Panc1 (cell line): ENCODE measurements at places on chromosomes 6 and 20.

GRCh38 chr6:31723245-31723979 lies at the start of gene MPIG6B:
Gene MPIG6B (plus strand): TSS chr6:31723373. CDS start chr6:31723384, 11 bp downstream.
- DNase-seq, result no peak

DNA sequence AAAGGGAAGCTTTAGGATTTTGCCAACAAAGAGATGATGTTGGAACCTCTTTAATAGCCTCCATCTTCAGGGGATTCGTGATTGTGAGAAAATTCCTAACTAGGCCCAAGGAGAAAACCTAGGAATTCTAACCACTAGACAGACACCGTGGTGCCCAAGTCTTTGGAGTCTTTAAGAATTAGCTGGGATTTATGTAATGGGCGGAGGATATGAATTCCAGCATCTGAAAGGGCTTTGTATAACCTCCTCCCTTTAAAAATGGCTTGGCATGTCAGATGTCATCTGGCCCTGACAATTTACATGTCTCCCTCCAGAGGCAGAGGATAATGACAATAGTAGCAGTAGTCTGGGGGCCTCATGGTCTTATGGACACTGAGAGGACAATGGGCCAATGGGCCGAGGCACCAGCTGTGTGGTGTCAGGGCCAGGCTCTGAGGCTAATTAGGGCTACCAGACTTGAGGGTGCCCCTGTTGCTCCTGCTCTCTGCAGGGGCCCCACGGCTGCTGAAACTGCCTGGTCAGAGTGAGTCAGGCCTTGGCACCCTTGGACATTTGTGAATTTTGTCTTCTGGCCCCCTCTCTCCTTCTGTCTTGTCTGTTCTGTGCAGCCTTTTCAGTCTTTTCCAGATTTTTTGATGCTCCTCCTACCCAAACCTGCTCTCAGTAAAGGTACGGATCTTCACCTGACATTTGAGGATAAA lies 113.9 kb downstream of the EDN1 start:
- no peak for DNase-seq

GRCh38 chr20:5675103-5676091 lies 74.8 kb upstream of the SHLD1 start:
- DNase-seq, result no peak

DNA sequence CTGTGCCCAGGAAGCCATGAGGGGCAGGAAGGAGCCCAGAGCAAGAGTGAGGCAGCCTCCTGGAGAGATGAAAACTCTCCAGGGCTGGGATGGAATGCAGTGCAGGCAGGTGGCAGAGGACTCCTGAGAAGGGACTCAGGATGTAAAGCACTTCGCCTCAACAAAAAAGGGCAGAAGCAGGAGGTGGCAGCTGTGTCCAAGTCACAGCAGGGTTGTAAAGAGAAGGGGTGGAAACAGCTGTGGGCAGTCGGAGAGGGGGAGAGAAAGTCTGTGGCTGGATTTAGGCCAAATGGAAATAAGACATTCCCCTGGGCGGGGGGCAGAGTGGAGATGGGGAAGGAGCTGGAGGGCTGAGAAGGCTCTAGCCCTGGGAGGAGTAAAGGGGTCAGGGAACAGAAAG lies 34.9 kb downstream of the CYP21A2 start:
- DNase-seq, result no peak

DNA sequence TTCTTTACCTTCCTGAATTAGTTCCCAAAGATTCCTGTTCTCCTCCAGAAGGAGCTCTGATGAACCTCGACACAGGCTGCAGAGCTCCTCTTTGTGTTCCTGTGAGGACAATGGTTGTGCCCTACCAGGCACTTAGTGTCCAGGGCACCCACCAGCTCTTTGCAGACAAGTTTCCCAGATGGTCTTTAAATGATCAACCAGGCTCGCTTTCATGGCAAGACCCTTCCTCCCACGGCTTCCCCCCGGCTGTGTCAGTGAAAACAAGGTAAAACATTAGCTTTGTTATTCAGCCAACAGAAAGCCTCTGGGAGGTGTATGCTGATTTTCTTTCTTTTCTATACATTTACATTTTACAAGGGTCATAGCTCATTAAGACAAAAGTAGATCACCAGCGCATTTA lies 32.3 kb upstream of the CNKSR3 start:
- no peak for DNase-seq

DNA sequence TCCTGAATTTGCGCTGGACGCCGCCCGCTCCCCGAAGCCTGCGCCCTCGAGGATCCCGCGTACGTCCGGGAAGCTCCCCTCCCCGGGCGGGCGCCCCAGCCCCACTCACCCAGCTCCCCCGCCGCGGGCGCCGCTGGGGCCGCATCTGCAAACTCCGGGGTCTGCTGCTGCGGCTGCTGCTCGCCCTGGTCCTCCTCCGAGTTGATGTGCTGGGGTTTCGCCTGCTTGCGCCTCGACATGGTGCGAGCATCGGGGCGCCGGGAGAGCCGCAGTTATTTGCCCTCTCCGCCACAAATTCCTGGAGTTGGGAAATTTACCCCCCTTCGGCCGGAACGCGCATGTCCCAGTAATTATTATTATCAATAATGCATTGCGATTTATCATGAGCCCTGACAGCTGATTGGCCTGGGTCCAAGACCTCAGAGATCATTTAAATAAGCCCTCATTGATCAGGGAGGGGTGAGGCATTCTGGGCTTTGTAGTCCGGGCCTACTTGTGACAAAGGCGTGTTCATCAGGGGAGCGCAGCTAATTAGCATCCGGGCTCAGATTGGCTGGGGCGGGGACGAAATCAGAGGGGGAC lies at the start of gene SALL4:
SALL4 (minus strand) TSS at position 352 of the 582 bp plus-strand sequence; CDS start at position 239, 113 bp downstream.
- DNase-seq, result no peak

- DNase-seq, result no peak
These were observed 209.4 kb downstream of the CDH4 start for GRCh38 chr20:61461461-61461860.

DNA sequence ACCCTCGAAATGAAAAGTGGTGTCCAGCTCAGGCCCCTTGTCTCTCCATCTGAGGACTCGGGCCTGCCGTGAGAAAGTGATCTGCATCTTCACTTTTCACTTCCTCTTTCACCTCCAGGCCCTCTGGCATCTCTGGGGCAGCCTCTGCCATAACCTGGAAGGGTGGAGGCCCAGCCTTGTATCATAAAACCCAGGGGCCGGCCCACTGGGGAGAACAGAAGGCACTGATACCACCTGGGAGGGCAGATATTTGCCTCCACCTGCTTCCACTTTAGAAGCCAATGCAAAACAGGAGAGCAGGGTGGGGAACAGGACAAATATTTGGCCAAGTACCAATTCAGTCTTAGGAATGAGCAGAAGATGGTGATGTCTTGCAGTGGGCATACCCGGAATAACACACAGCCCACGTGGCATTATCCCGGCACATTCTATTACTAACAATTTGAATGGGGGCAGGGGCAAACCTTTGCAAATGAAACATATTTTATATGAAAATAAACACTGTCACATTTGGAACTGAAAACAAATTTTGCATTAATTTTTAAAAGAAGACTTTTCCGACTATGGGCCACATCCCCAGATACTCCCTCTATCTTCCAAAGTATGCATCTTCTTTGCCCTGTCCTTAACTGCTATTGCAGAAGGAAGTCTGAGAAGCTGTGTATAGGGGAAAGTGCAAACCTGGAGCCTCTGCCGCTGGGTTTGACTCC lies 69.2 kb upstream of the TBC1D7 start:
- DNase-seq, result no peak

DNA sequence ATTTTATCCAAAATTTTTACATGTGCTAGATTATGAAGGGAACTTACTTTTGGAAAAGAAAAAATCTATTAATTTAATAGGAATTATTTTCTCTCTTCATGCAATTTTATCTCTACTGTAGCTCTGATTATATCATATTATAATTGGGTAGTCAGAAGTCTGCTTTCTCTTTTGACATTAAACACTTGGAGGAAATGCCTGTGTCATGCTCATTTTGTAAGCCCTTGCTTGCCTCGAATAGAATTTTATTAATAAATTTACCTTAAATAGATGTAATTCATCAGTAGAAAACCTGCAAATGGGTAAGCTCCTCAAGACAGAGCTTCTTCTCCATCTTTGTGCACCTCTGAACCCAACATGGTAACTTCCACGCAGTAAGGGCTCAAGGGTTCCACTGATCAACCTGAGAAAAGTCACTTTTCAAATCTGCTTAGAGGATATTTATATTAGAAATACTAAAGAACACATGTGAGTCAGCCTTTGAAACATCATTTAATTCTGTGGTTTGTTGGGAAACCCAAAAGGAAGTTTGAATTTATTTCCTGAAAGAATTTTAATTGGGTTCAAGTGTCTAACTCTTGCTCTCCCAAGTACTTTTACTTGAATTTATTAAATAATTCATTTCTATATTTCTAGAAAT lies 266.0 kb downstream of the ALDH8A1 start:
- no peak for DNase-seq

DNA sequence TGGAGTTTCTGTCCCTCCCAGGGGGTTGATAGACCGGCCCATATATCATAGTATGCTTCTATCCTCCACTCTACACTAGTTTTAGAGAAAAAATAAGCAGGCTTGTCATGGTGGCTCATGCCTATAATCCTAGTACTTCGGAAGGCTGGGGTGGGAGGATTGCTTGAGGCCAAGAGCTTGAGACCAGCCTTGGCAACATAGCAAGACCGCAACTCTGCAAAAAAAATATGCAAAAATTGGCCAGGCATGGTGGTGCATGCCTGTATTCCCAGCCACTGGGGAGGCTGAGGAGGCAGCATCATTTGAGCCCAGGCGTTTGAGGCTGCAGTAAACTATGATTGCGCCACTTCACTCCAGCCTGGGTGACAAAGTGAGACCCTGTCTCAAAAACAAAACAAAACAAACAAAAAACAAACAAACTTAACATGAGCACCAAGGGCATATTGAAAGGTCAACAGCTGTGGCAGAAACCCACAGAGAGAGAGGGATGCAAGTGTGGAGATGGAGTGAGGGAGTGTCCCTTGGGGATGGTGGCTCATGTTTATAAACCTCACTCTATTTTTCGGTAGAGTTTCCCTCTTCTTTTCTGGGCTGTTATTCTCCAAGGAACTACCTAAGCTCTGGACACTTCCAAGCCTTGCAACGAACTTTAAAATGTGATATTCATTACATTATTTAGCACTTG lies 24.1 kb downstream of the SLC24A3 start:
- no peak for DNase-seq

- no peak for DNase-seq
These were observed 37.1 kb downstream of the SLC17A1 start for GRCh38 chr6:25794784-25795183.

- DNase-seq, result no peak
These were observed 7.0 kb upstream of the RIN2 start for GRCh38 chr20:19750907-19751636.

DNA sequence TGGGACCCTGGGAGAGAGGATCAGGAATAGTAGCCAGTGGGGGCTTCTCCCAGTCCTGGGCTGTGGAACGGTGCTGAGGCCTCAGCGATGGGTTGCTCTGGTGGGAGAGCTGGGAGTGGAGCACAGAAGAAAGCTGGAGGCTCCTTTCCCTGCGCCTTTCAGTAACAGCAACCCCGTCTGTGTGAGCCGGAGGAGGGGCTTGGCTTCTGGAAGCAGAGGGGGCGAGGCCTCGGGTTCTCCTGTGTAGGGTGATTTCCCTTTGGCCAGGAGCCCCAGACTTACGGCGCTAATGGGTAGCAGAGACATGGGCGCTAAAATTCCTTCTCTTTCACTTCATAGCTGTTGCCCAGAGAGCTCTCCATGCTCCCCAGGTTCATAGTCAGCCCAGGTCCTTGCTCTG lies 55.0 kb downstream of the DAAM2 start:
- DNase-seq, result no peak

- no peak for DNase-seq
These were observed 5.3 kb upstream of the NKX2-2 start for GRCh38 chr20:21519136-21519584.

DNA sequence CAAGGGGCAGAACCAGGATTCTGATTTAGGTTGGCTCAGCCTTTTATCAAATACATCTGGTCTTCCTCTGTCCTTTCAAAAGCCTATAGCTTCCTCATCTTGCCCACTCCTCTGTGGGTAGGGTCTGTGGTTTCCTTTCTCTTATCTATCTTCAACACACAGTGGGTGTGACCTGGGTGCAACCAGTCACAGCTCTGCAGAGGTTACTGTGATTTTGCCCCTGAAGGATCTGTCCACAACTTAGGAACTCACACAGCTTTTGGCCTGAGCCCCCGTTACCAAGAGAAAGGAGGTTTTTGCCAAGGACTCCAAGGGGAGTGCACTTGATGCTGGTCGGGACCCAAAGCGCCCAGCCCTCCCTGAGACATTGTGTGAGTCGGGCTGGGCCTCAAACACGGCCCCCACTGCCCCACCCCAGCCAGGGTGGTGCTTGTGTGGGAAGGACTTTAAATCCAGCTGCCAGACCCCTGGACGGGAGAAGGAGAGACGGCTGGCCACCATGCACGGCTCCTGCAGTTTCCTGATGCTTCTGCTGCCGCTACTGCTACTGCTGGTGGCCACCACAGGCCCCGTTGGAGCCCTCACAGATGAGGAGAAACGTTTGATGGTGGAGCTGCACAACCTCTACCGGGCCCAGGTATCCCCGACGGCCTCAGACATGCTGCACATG lies at the start of gene PI16:
PI16 (plus strand) TSS at position 477 of the 670 bp plus-strand sequence; CDS start at position 500, 23 bp downstream.
- no peak for DNase-seq

GRCh38 chr20:920311-920710 lies 4.2 kb upstream of the ANGPT4 start:
- DNase-seq, result no peak

DNA sequence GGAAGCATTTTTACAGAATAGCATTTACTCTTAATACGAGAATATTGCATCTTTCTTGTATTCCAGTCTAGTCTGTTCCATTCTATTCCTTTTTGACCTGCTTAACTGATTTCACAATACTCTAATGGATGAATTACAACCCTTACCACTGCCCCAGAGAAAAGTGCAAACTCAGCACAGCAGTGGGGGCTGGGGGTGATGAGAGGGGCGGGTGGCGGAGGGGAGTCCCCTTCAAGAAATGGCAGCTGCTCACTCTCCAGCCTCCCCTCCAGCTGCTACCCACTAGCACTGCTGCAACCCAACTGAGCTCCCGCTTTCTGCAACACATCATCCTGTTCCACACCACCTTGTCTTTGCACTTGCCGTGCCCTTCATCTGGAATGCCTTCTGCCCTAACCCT lies 30.1 kb downstream of the PIM1 start:
- no peak for DNase-seq

DNA sequence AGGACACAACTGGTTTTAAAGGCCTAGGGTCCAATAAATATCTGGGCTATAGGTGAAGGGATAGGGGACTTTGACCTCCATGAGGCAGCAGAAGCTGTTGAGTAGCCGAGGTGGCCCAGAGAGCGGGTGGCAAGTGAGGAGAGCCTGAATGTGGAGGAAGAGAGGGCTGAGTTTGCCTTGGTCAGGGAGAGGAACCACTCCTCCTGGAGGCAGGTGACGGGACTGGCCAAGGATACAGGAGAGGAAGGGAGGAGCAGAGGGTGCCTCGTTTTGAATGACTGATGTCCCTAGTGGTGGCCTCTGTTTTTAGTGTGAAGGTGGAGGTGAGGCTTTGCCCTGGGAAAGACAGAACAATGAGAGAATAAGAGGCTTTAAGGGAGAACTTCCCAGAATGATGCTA lies 19.1 kb upstream of the AAR2 start:
- DNase-seq, result no peak

- no peak for DNase-seq
These were observed 24.6 kb upstream of the TAAR1 start for GRCh38 chr6:132683543-132683942.

- DNase-seq, result no peak
These were observed 17.8 kb upstream of the IL22RA2 start for GRCh38 chr6:137191236-137191635.

- DNase-seq, result peak; percentile 87
These were observed 10.0 kb downstream of the SLCO4A1 start for GRCh38 chr20:62652041-62652893.
